ENCODE measurements at places on chromosomes 1 and 21.
A peak's percentile ranks its signal among the peaks of the same experiment; 100 is the strongest.

GRCh38 chr1:158076441-158076840 is 83.0 kb downstream of the KIRREL1 start:
- no peak for DNase-seq

DNA sequence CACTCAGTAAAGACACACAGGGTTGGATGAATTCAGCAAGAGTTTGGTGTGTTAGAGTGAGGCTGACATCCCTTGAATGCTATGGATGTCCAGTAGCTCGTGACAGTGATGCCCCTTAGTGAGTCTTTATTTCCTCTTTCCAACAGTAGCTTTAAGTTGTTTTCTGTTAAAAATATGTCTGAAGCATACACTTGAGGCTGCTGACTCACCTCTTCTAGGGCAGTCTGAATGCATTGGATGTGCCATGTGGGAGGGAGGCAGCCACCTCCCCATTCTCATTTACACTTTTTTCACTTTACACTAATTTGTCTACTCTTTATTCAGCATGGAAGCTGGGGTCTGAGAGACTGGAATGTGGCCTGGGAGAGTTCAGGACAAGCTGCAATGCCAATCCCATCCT is 17.6 kb downstream of the NOS1AP start:
- DNase-seq = no peak

- no peak for DNase-seq
Observed at GRCh38 chr1:5883129-5884048, 108.8 kb downstream of the NPHP4 start.

- no peak for DNase-seq
Observed at GRCh38 chr1:218314316-218314715, 29.2 kb downstream of the RRP15 start.

DNA sequence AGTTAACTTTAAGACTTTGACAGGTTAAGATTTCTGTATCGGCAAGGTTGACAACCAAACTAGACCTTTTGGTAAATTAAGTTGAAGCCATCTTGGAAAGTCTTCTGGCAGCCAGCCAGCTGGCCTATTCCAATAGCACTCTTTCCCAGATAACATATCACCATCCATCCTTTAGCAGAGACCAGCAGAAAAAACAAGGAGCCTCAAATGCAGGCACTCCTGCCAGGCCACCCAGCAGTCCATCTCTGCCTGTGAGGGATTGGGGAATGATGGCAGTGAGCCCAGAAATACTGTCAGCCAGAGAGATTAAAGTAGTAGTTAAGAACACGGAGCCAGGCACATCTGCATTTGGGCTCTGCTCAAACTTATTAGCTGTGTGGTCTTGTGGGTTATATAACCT is 19.4 kb downstream of the ZBTB40 start:
- no peak for DNase-seq

GRCh38 chr21:37447288-37447936 is 80.8 kb downstream of the DYRK1A start:
- DNase-seq = no peak

DNA sequence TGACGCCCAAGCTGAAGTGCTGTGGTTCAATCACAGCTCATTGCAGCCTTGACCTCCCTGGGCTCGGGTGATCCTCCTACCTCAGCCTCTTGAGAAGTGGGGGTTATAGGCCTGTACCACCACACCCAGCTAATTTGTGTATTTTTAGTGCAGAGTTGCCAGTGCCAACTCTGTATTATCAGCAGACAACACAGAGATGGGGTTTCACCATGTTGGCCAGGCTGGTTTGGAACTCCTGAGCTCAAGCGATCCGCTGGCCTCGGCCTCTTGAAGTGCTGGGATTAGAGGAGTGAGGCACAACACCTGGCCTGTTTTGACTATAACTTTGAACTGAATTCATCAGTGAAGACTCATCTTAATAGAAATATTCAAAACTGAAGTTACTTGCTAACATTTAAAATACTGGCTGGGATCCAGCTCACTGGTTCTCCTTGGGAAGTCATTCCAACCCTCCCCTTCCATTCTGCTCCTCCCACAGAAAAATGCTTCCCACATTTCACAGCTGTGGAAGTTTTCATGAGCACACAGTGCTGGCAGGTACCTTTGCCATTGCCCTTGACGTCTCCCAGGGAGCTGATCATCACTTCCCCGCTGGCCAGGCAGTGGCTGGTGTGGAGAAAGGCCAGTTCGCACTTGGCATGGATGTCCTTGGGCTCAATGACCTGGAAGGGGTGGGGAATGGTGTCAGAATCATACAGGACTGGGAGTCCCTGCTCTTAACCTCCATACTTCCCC is 4.7 kb downstream of the SELENBP1 start:
- DNase-seq = no peak

- no peak for DNase-seq
Observed at GRCh38 chr1:192407206-192407605, 90.4 kb downstream of the RGS21 start.

GRCh38 chr1:6386371-6386949 is 7.1 kb downstream of the ACOT7 start:
- DNase-seq = no peak

DNA sequence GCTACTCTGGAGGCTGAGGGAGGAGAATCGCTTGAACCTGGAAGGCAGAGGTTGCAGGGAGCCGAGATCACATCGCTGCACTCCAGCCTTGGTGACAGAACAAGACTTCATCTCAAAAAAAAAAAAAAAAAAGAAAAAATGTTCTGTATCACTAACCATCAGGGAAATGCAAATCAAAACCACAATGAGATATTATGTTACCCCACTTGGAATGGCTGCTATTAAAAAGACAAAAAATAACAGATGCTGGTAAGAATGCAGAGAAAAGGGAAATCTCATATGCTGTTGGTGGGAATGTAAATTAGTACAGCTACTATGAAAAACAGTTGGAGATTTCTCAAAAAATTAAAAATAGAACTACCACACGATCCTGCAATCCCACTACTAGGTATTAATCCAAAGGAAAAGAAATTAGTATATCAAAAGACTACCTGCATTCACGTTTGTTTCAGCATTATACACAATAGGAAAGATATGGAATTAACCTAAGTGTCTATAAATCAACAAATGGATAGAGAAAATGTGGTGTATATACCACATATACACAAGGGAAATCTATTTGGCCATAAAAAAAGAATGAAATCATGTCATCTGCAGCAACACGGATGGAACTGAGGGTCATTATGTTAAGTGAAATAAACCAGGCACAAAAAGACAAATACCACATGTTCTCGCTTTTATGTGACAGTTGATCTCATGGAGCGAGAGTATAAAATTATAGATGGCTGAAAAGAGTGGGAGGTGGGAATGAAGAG is 62.6 kb downstream of the ABL2 start:
- no peak for DNase-seq

DNA sequence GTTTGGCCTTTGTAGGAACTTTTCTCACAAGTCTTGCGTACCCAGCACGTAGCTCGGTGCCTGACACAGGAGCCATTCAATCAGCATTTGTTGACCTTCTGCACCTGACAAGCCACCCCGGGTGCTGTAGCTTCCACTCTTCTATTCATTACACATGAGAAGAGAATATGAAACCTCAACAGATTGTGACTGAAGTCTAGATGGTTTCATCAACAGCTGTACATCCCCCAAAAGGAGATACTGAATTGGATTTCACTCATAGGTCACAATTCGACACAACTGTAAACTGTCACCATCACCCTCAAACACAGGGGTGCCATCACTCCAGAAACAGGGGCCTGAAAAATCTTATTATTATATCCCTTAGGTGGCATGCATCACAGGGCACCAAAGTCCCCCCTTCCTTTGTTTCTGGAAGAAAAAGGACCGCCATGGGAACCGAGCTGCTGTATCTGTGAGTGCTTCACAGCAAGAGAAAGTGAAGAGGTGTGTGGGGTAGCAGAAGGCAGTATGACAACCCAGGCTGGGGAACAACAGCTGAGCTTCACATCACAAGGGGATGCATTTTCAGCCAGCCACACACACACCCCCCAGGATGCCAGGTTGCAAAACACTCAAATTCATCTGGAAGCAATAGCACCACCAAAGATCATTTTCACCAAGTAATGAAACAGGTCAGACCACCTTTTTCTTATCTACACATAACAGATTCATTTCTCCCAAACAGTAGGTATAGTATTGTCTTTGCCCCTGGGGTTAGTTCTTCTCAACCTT is 225.7 kb downstream of the TOMM20 start:
- DNase-seq = no peak

GRCh38 chr1:150613061-150613920 is 16.1 kb downstream of the ENSA start:
- peak; percentile 55 for DNase-seq

GRCh38 chr1:43843684-43844083 is 89.9 kb upstream of the ARTN start:
- DNase-seq = no peak

GRCh38 chr1:98305362-98305761 is 356.2 kb upstream of the SNX7 start:
- DNase-seq = no peak

GRCh38 chr1:181091309-181092040 is 3.0 kb downstream of the IER5 start:
- no peak for DNase-seq

GRCh38 chr1:177411381-177411780 is 240.6 kb downstream of the BRINP2 start:
- no peak for DNase-seq

DNA sequence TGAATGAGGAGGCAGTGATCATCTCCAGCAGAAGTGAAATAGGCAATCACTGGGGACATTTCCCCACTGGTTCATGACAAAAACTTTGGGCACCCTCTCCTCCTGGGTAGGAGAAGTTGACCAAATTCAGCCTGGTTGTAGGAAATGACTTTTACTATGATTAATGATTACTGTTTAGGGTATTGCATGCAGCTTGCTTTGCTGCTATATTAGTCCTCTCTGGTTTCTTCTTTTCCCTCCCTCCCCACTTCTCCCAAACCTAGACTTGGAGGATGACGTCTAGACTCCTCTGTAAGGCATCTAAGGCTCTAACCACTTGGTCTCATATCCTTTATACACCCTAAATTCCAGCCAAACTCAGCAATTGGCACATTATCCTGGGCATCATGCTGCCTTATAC is 3.4 kb upstream of the RGS16 start:
- no peak for DNase-seq

DNA sequence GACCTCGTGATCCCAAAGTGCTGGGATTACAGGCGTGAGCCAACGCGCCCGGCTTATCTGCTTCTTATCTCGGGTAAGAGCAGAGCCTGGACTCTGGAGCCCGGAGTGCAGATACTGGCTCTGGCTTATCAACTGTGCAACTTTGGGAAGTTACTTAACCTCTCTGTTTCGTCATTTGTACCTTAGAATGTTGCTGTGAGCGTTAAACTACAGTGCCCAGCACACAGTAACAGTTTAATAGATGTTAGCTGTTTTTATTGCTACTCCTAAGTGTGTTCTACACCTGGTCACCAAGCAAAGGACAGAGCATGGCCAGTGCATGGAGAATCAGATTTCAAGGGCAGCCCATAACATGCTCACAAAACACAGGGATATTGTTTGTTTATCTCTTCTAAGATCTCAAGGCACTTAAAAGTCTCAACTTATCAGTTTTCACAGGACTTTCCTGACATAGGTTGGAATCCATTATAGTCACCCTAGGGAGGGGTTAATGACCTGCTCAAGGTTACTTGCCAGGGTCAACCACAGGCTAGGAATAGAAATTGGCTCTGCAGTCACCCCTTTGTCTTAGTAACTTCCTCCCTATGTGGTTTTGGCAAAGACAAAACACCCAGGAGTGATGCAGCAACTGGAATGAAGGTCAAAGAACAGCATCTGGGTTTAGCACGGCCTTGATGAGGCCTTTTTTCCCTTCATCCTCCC is 22.5 kb upstream of the SRP9 start:
- no peak for DNase-seq

DNA sequence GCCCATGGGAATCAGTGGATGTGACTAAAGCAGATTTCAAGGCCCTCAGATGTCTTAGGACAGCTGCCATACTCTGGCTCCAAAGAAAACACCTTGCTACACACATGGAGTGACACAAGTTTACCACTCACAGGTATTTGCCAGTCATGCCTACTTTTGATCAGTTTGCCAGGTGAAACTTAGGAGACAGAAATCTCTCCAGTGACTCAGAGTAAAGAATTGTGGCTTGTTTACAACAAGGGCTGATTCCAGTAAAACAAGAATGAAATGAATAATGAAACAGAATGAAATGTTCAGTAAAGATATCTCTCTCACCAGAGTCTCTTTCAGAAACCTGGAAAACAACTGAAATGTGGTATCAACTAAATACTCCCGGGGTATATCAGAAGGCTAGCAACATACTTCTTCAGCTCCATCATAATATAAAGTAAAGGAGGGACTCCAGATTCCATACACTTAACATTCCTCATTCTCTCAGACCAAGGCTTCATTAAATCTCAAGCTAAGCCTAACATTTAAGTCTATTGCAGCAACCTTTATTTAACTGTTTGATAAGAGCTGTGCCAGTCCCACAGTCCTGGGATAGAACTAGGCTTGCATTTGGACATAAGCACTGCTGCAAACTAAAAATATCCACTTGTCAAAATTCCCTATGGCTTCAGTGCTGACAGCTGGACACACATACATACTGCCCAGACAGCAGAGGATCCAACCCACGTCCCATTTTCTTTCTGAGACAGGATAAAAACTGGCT is 143.3 kb downstream of the SIPA1L2 start:
- DNase-seq = no peak

DNA sequence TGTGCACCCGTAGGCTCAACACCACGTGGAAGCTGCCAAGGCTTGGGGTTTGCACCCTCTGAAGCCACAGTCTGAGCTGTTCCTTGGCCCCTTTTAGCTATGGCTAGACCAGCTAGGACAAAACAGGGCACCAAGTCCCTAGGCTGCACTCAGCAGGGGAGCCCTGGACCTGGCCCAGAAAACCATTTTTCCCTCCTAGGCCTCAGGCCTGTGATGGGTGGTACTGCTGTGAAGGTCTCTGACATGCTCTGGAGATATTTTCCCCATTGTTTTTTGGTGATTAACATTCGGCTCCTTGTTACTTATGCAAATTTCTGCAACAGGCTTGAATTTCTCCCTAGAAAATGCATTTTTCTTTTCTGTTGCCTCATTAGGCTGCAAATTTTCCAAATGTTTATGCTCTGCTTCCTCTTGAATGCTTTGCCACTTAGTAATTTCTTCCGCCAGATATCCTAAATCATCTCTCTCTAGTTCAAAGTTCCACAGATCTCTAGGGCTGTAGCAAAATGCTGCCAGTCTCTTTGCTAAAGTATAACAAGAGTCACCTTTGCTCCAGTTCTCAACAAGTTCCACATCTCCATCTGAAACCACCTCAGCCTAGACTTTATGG is 69.0 kb upstream of the KRTAP19-8 start:
- no peak for DNase-seq

DNA sequence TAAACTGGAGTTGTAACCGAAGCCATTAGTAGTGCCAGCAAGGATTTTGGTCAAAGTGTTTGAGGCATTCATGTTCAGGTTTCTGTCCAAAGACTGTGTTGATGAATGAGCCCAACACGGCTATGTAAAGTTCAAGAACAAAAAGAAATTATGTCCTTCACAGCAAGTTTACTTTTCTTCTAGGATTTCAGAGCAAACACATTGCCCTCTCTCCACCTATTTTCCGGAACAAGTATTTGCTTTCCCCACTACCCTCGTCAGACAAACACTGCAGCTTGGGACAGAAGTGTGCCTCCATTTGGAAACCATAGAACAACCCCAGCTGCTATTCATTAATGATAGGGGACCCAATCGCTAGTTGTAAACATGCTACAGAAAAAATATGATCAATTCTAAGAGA is 151.4 kb upstream of the C1orf105 start:
- DNase-seq = no peak

- no peak for DNase-seq
Observed at GRCh38 chr1:40853885-40854170, 8.3 kb downstream of the CITED4 start.

Data from activated T-cell treated with anti-CD3 and anti-CD28 coated beads, Interleukin-2, amount 50 U/mL, for 48 hours (primary cell).